ENCODE measurements at places on chromosomes 2 and 18.
A peak's percentile ranks its signal among the peaks of the same experiment; 100 is the strongest.

- DNase-seq = no peak
These were observed 76.3 kb downstream of the ACTR3 start for GRCh38 chr2:113966171-113966570.

DNA sequence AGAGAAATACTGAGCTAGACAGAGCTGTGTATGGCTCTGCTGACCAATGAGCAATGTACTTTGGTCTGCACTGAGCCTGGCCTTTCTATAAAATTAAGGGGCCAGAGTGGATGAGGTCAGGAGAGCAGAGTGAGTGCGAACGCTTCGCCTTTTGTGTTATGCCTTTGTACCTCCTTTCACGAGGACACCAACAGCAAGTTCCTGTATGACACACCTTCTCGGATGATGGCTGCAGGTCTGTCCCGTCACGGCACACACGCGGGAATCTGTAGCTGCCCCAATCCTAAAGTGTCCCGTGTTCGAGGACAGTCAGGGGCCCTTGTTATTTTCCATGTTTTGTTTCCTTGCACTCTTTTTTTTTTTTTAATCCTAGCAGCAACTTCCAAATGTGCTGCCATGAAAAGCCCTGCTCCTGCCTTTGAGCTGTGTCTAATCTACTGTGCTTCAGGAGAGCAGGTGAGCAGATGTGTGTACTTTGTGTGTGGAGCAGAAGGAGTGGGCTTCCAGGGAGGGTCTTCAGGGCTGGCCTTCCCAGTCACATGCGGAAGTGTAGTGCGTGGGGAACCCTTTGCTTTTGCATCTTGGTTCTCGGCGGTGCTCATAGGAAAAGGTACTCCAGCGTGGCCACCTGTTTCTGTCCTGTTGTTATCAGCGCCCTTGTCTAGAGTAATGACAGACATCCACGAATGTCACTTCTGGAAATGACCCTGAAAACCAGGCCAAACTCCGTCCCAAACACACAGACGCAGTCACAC lies 213.2 kb downstream of the NDUFA10 start:
- no peak for DNase-seq

DNA sequence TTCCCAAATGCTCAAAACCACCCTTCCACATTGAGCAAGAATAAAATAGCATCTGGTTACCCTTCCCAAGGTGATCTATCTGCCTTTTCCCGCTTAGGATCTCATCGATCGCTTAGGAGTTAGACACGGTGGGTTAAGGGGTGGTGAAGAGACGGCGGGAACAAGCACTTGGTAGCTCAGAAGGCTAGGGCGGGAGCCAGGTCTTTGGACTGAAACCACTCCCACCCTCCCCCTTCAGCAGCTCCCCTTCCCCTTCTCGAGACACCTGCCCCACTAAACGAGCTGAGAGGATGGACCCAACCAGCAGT lies 513 bp downstream of the THOC1 start:
- DNase-seq = peak; percentile 4

GRCh38 chr2:96163768-96164429 lies 18.7 kb upstream of the DUSP2 start:
- no peak for DNase-seq

DNA sequence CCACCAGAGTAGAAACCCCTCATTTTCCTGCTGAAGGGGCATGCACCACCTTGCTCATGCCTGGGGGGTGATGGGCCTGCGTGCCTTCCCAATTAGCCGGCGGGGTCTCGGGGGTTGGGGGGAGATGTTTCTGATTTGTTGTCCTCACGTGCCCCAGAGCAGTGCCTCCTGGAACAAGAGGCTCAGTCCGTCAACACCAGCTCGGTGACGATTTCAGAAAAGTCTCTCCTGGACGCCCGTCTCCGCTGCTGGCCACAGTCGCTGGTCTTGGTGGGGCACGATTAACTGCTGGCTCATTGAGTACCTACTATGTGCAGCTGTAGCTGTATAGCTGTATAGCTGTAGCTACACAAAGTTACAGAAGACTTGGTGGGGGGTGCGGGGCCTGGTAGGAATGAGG lies 4.4 kb downstream of the ACKR3 start:
- DNase-seq = no peak

- peak; percentile 48 for DNase-seq
These were observed 56.6 kb downstream of the RPL37A start for GRCh38 chr2:216555274-216555673.

DNA sequence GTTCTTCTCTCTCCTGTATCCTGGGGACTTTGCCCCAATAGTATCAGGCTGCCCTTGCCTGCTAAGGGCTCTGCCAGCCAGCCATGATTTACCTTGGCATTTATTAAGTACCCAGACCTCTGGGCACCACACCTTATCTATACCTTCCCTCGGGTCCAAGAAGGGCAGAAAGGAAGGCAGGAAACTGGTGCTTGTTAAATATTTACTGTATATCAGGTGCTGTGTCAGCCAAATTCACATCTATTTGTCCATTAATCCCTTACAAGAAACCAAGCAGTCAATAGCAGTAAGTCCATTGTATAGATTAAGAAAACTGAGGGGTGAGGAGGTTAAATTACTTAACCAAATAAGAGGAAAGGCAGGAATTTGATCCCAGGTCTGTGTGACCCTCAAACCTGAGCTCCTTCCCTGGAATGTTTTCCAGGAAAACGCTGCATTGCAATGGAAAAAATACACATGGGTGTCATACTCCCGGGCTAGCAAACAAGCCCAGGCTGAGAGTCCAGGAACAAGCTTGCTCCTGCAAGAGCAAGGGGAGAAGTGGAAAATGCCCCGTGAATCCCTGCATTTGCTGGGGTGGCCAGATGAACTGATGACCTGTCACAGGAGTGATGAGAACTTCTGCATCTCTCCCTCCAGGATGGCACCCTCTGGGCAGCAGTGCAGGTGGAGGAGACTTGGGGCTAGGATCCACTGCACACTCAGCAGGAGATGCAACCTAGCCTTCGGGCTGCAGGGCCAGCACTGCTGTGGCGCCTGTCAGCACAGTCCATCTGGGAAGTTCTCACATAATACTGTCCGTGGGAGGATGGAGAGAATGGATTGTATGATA lies 30.4 kb downstream of the CIB4 start:
- DNase-seq = no peak

DNA sequence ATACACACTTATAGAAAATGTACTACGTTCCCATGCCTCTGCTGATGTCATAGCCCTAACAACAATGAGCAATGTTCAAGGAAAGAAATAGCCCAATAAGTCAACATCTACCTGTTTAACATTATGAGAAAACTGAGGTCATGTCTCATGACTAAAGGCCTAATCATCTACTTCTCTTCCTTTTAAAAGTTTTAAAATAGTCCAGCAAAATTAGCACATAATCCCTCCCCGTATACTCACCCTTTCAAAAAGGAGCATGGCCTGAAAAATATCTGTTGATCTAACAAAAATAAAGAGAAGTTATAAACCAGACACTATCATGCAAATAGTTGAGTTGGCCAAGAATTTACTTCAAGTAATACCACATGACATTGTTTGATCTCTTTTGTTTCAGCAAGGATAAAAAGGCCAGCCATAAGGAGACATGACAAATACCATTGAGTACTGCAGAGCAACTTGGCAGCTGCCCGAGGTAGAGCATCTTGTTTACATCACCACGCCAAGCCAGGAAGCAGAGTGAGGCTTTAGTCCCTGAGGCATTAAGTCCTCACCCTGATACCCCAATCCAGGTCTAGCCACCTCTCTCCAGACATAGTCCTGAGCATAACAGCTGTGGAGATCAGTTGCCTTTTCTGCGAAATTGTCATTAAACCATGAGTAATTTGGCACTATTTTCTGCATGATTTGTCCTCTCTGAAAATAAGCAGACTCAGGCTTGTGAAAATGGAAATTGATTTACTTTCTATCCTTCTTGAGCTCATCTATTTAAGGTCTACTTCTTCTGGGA lies 137.4 kb upstream of the ETAA1 start:
- DNase-seq = no peak

DNA sequence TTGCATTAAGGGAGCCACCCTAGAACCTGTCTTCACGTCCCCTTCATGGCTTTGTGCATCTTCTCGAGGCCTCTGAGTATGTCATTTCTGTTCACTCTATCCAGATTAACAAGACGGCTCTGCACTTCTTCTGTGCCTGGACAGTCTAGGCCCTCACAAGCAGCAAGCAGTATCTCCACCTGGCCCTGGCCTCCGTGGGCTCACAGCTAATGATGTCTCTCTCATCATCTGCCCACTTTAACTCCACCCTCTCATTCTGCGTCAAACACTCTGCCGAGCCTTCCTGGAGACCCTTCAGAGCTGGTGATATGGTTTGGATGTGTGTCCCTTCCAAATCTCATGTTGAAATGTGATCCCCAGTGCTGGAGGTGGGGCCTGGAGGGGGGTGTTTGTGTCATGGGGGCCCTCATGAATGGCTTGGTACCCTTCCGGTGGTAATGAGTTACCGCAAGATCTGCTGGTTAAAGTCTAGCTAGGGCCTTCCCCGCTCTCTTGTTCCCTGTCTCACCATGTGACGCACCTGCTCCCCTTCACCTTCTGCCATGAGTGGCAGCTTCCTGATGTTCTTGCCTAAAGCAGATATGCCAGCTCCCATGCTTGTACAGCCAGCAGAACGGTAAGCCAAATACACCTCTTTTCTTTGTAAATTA lies 132.5 kb upstream of the ID2 start:
- no peak for DNase-seq

GRCh38 chr18:57833441-57834101 lies 30.5 kb upstream of the ATP8B1 start:
- DNase-seq = no peak

GRCh38 chr2:110876167-110876999 lies 144.0 kb downstream of the ACOXL start:
- no peak for DNase-seq

- no peak for DNase-seq
These were observed 170.9 kb downstream of the INHBB start for GRCh38 chr2:120516679-120517314.

DNA sequence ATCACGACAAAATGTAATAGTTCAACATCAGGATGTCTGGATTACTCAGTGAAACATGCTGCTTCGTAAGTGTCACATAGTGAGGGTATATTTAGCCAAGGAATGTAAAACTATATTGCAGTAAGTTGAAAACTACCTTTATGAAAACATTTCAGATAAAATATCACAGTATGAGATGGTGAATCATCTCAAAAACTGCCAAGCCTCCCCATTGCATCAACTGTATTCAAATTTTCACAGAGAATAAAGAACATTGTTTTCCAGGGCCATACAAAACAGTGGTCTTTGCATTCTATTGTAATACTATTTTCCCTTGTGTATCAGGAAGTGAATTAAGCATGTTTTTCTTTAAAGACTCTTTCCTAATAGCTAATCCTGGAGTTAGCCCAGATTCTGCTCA lies 47.6 kb upstream of the MSTN start:
- no peak for DNase-seq

DNA sequence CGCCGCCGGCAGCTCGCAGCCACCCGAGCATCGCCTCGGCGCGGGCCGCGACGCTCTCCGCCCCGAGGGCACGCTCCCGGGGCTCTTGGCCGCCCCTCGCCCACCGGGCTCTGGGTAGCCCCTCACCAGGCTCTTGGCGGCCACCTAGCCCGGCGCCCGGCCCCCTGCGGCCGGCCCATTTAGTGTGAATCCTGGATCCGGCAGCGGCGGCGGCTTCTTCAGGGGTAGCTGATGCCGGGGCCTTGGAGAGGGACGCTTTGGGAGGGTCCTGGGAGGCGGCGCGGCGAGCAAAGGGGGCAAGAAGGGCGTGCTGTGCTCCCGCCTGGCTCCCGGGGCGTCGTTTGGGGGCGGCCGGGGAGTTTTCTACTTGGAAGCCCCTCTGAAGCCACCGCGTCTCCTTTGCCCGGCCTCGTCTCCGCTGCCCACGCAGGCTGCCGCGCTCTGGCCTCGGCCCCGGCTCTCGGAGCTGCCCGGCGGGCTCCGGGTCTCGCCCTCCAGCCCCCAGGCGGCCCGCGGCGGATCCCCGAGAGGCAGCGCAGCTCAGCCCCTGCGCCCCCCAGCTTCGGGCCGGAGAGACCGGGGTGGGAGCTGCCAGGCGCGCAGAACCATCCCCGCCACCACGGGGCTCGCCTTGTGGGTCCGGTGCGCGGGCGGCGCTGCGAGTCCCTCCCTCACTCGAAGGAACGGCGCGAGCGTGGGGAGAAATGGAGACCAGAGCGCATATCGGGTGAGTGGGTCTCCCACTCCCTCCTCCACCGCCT lies 509 bp downstream of the PIEZO2 start:
- no peak for DNase-seq

DNA sequence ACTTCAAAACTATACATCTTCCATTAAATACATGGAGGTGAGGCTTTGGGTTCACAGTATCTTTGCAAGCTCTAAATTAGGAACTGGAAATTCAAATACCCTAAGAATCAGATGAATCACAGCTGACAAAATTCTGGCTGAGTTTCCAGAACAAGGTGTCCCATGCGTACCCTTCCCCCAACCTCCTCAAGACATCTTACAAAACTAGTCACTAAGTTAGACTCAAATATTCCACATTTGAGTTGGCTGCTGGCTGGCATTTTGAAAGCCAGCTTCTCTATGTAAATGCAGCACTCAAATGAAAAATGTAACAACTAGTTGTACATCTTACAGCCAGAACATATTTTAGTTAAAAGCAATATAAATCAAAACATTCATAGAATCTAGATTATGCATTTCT lies 131.0 kb upstream of the ARL5A start:
- no peak for DNase-seq

DNA sequence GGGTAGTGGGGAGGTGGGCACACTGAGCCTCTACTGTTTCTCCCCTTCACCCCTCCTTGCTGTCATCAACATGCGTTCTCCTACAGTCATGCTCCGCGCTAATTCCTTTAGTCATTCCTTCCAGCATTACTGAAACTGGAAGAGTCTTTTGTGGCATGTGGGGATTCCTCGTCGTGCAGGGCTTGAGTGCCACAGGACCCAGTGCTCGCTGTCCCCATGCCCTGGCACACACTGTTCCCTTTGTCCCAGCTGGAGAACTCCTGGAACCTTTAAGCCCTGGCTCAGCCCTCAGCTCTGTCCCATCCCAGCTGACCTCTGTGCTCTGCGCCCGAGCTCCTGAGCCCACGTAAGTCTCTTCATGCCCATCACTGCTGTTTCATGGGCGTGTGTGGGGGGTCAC lies 42.1 kb downstream of the ODC1 start:
- DNase-seq = no peak

GRCh38 chr18:75269696-75270095 lies 59.1 kb downstream of the TSHZ1 start:
- no peak for DNase-seq

All from substantia nigra (tissue), 51 donors.